Cardiac fibroblast (primary cell): ENCODE measurements at places on chromosomes 1 and 21.

DNA sequence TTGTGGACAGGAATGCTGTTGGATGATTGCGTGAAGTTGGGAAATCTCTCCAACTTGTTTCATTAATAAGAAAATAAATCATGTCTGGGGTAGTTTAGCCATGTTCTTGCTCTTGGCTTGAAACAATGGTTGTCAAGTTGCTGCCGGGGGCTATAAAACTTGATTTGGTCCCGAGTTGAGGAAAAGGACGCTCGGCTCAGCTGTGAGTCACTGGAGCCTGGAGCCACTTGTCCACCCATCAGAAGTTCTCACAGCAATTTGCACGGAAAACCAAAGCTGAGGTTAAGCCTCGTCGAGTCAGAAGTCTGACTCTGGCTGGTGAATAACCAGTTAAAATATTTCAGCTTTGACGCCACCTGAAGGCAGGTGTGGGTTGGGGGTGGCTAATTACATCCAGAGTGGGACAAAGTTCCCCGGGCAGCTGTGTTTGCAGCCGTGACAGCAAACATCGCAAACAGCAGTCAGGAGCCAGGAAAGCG, 19.7 kb upstream of the RIPK4 start:
- no peak for DNase-seq

DNA sequence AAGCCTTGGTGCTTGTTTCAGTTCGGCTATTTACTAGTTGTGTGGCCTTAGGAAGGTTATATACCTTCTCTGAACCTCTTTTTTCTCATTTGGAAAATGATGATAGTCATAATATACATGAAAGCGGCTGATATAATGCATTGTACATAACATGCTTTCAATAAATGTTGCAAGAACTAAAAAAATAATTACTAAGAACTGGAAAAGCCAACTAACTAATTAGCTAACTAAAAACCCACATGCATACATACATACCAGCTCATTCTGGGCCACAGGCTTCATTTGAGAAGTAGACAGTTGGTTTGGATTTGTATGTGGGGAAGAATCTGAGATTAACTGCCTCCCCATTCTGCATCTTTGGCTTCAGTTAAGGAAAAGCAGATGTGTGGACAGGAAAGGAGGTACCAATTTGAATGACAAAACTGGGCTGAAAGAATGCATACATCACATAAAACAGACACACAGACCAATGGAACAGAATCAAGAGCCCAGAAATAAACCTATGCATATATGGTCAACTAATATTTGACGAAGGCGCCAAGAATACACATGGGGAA, 217.9 kb downstream of the TM2D1 start:
- no peak for DNase-seq

GRCh38 chr21:43339668-43340067, 87.3 kb downstream of the SIK1 start:
- DNase-seq = no peak

GRCh38 chr1:206971029-206971655, 882 bp upstream of the FCAMR start:
- DNase-seq = no peak

DNA sequence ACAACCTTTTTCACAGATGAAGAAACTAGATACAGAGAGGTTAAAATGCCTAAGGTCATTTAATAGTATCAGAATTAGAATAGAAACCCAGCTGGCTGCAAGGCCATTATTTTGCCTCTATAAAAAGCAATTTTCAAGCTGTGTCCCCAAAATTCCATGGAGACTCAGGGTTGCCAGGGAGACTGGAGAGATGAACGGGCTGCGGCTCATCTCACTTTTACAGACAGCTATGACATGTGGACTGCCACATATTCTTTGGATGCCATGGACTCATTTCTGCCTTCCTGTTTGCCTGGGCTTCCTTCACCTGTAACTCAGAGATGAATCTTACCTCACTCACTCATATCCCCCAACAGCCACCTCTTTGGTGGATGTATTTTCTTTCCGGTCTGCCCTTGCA, 17.0 kb downstream of the TOR1AIP2 start:
- DNase-seq = no peak

DNA sequence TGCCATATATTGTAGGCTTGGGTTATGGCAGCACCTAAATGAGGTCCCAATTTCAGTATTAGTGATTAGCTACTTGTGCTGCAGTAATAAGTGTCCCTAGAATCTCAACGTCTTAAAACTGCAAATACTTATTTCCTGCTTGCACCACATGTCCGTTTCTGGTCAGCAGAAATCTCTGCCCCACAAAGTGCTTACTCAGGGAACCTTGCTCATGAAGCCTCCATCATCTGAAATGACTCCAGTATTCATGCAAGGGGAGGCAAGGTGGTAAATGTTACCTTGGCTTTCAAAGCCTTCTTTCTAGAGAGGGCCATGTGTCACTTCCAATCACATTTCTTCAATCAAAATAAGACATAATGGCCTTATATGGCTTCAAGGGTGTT, 274.2 kb upstream of the KAZN start:
- no peak for DNase-seq

- DNase-seq = peak; percentile 45
These were observed 57.6 kb downstream of the WLS start for GRCh38 chr1:68174738-68175113.

GRCh38 chr1:6014130-6014999, 22.1 kb upstream of the NPHP4 start:
- DNase-seq = no peak

DNA sequence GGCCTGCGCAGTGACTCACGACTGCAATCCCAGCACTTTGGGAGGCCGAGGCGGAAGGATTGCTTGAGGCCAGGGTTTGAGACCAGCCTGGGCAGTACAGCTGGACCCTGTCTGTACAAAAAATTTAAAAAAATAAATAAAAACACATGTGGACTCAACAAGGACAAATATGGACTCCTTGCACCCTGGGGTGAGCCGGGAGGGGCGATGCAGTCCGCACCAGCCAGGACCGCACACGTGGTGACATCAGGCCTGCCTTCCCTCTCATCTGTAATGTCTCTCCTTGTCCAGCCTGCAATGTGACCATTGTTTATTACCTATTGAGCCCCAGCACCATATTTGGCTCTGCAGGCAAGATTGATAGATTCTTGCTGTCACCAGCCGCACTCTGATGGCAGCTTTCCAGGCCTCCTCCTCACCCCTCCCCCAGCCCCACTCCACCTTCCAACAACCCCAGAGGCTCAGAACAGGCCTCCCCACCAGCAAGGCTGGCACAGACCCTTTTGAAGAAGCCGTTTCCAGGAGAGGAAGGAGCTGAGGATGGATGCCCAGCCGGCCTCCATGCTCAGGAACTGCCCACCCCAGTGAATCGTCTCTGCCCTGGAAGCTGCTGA, 55.2 kb downstream of the IRF2BP2 start:
- DNase-seq = no peak

GRCh38 chr1:113389359-113389952, 859 bp upstream of the MAGI3 start:
- no peak for DNase-seq

GRCh38 chr1:167623951-167624350, 6.1 kb upstream of the RCSD1 start:
- no peak for DNase-seq

DNA sequence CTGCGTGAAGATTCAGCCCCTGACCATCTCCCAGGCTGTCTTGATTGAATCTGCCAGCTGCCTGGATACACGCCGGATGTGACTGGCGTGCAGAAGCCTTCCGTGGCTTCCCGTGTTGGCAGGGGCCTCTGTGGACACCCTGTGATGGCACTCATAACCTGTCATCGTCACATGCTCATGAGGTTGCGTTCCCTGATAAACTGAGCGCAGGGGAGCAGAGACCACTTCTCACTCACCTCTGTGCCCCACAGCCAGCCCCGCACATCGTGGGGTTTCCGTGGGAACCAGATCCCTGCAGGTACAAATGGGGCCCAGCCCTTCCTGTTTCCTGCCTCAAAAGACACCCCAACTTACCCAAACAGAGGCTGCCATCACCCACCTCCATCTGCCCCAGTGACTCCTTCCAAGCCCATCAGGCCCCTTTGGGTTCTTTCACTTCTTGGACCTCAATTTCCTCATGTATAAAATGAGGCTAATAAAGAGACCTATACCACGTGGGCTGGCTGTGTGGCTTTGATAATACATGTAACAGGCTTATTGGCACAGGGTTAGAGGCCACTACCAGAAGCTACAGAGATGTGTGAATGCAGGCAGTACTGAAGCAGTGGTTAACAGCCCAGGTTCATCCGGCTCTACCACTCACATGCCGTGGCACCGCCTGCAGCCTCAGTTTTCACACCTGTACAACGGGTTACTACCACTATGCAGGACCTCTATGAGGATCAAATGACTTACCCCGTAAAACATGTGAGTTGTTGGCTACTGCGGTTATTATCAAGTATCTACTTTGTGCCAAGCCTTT, 23.6 kb downstream of the HTR6 start:
- no peak for DNase-seq

GRCh38 chr1:938711-939489, 15.2 kb downstream of the SAMD11 start:
- no peak for DNase-seq

GRCh38 chr21:26445440-26445839, 127.6 kb downstream of the CYYR1 start:
- peak; percentile 74 for DNase-seq

GRCh38 chr1:22877980-22878379, 94.7 kb downstream of the LACTBL1 start:
- no peak for DNase-seq

- DNase-seq = peak; percentile 100
These were observed 503.9 kb upstream of the USP24 start for GRCh38 chr1:55718758-55719671.

- no peak for DNase-seq
These were observed 12.4 kb upstream of the BCAR3 start for GRCh38 chr1:93694039-93694438.

- no peak for DNase-seq
These were observed 22.7 kb upstream of the PRKACB start for GRCh38 chr1:84121360-84121759.

DNA sequence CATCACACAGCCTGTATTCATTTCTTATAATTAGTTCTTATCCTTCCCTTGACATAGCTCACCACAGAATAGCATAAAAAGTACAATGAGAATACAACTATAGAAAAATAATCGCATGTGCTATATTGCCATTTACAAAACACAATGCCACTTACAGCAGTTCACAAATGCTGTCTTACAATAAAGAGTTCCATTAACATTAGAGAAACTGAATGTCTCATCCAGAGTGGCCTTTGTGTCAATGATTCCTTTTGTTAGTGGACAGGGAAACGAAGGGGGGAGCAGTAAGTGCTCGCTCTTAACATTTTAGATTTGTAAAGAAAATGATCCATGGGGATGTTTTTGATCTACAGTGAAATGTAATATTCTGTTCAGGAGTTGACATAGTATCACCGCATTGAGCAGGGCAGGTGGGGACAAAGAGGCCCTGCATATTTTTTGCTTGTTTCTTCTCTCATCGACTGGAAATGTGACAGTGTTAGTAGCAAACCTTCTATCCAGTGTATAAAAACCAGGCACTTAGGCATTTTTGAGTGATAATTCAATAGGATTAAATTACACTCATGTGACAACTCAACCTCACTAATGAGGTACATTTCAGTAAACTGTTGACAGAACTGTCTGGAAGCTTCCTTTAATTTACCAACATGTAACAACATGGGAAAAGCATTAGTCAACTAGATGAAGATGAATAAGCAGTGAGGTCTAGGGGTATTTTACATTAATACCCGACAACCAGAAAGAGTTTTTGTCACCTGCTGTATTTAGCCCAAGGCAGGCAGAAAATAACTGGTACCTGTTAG, 35.6 kb upstream of the RRP15 start:
- no peak for DNase-seq

- DNase-seq = peak; percentile 35
These were observed 32.9 kb downstream of the GPA33 start for GRCh38 chr1:167057241-167057688.

DNA sequence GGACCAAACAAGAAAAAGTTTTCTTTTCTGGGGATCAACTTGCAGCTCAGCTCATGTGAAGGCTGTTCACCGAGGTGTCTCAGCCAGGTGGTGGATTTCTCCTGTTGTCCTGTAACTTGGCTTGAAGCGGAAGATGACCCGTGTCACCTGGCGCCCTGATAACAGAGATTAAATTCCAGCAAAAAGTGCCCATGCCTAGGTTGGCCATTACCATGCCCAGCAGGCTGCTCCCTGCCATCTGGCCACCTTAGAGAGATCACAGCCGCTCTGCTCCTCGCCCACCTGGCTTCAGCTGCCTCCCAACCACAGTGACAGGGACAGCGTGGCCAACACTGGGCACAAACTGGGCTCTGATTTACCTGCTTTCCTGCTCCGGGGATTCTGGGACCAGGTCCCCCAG, 149.5 kb downstream of the ZBTB18 start:
- no peak for DNase-seq

GRCh38 chr1:53697721-53698383, 41.1 kb downstream of the GLIS1 start:
- peak; percentile 62 for DNase-seq

- DNase-seq = peak; percentile 66
These were observed 33.4 kb upstream of the TENT5B start for GRCh38 chr1:27045973-27046558.

DNA sequence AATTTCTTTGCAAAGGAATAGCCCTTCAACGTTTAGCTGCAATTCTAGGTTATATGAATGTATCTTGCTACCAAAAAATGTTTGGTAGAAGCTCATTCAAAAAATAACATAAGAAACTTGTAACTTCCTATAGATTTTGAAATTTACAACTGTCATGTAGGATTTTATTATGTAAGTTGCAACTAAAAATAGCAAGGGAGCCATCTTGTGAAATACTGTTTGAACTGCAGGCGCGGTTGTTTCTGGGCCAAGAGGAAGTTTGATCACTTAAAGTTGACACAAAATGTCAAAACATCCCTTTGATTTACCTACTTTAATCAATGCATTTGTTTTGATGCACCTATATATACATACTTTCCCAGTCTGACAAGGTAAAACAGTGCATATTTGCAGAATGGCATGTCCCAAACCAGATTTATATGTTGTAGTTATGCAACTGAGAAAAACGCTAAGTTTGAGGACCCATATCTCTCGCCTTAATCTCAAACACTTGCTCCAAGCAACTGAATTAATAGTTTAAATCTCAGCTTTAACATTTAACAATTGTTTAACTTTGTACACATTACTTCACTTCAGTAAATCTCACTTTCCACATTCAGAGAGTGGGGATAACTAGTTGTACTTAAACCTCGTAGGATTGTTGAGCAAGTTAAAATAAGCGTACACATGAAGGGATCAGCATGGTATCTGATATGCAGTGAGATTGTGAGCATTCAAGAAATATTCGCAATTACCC, 63.9 kb downstream of the KCNK2 start:
- DNase-seq = peak; percentile 68
